NCI-H1092 (cell line): ENCODE measurements at places on chromosomes 4 and X.

DNA sequence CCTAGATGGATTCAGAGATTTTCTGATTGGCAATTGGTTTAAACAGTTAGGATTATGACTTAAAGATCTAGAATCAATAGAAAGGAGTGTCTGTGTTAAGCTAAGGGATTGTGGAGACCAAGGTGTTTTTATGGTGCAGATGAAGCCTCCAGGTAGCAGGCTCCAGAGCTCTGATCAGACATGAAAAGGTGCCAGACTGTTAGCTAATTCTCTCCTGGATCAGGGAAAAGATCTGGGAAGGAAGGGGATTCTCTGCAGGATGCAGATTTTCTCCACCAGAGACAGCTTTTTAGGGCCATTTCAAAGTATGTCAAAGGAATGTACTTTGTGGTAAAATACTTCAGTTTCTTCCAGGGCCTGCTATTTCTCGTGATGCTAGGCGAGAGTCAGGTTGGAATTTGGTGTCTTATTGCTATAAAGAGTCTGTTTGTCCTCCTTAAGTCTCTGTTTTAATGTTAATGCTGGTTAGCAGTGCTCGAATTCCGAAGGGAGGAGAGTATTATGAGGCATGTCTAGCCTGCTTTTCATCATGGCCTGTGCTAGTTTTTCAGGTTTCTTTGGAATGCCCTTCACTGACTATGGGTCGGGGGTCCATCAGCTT is 12.0 kb upstream of the GPR78 start:
- DNase-seq: no peak

DNA sequence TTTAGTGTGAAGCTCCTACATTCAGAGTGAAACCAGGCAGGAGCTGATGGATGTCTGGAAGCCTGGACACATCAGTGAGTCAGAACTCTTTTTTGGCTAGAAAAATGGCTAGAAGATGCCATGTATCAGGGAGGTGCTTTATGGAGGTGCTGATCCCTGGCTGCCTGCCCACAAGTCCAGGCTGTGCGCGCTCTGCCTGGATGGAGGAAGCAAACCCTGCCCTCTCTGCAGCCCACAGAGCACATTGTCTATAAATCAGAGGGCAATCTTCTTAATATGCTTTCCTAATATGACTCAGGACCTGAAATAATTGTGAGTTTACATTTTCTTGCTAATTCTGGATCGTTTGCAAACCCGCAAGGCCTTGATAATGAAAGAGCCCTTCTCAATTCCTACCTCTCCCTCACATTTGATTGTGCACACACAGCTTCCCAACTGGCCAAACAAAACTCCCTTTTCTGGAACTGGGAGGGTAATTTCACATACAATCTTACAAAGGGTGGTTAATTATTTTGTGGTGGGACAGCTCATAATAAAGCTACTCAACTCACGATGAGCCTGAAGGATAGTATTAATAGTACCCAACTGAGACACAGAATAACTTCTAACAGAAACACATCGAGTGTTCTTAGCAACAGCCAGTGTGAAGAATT is 11.7 kb downstream of the MFAP3L start:
- DNase-seq: no peak

GRCh38 chrX:153400146-153401132 is 711 bp downstream of the PNMA6E start:
- DNase-seq: peak; percentile 33

DNA sequence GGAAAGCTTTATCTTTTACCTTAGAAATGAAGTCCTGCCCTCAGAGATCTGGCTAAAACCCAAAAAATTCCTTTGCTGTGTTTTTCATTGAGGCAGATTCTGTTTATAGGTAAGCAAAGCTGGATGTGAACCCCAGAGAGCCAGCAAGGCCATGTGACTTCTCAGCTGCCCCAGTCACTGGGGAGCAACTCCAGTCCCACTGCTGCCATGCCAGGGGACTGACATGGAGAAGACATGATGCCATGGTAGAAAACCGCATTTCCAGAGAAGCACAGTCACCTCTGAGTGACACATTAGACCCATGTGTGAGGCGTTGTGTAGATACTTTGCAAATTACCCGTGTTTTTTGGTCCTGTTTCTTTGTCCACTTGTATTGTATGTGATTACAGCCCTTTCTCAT is 45.4 kb downstream of the PTTG2 start:
- DNase-seq: no peak
